ENCODE measurements at places on chromosomes 3 and 15. TPM values are rescaled to one million over a fixed set of nuclear protein-coding genes. Genes with fewer than 3 reads are reported as not detected.

DNA sequence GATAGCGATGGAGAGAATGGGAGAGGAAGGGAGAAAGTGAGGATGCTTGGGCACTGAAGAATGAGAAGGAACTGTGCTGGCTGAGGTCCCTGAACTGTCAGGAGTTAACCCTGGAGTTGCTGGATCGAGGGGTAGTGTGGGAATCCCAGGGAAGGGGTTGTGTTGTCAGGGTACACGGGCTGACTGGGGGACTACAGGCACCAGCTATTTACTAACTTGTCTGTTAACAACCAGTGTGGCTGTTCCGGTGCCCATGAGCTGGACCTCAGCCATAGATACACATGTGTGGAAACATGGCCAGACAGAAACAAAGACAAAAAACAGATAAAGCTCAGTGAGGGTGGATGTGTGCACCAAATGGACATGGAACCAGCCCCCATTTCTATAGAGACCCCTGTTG is 55.1 kb downstream of the GASK1A start:
- no peak overlapping the region for H3K4me3 ChIP-seq
- H3K4me1 ChIP-seq, result peaks cover 17% of the 10 kb centered on the region
- H3K27me3 ChIP-seq, result no peaks in the 10 kb centered on the region

DNA sequence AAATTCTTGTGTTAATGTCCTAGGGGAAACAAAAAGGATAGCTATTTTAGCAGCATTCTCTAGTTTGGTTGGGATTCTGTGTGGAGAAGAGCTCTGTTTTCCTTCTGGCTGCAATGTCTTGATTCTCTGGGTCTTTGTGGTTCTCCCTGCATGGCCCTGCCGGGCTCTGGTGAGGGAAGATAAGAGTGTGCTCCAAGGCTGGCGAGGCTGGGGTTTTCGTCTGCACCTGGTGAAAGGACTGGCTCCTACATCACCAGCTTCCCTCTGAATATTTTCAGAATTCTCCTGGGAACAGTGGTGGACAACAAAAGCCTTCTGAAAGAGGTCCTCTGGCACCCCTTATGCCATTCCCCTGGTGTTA is 38.1 kb upstream of the SFMBT1 start:
- H3K27me3 ChIP-seq, result no peaks in the 10 kb centered on the region
- H3K36me3 ChIP-seq, result no peaks in the 10 kb centered on the region
- no peak overlapping the region for H3K4me3 ChIP-seq
- H3K27ac ChIP-seq, result no peak overlapping the region

DNA sequence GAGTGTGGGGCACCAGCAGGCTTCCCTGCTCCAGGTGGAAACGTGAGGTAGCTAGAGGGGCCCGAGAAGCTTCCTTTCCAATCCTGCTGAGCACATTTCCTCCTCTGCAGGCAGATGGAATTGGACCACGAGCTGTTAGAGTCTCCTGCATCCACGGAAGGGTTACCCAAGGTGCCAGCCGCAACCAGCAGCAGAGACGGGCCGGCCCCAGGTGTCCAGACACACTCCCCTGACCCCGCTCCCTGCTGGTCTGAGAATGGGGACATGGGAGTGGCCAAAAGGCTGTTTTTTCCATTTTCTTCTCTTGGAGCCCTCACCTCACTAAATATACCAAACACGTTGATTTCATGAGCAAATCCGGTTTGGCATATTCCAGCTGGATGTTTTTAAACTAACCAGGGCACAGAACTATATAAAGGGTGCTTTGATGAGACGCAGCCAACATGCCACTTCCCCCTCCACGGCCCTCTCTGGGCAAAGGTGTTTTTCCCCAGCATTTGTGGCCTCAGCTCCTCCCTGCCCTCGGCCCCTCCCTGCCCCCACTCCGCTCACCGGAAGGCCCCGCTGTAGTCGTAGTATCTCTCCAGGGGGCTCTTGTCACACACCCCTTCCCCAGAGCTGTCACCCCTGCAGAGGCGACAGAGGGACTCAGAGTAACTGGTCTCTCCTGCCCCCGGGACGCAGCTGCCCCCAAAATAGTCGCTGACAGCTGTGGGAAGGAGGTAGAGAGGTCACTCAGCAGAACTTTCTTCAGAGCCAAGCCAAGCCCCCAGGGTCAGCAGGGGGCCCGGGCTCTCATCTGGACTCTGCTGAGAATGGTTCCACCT is 7.0 kb downstream of the MELTF start:
- H3K27ac ChIP-seq, result no peak overlapping the region
- no peaks in the 10 kb centered on the region for H3K36me3 ChIP-seq
- H3K4me3 ChIP-seq, result no peak overlapping the region

Gene FGF12
- not detected for total RNA-seq

Gene CATSPER2
- 12.8 TPM for total RNA-seq

- no peak overlapping the region for H3K27ac ChIP-seq
- H3K4me3 ChIP-seq, result no peak overlapping the region
- no peaks in the 10 kb centered on the region for H3K27me3 ChIP-seq
Measured at GRCh38 chr3:134013280-134013679, 16.4 kb downstream of the SLCO2A1 start.

- H3K27ac ChIP-seq, result no peak overlapping the region
- peaks cover 18% of the 10 kb centered on the region for H3K4me1 ChIP-seq
- no peaks in the 10 kb centered on the region for H3K27me3 ChIP-seq
- DNase-seq, result peak; percentile 14
- no peaks in the 10 kb centered on the region for H3K36me3 ChIP-seq
- H3K4me3 ChIP-seq, result no peak overlapping the region
Measured at GRCh38 chr15:90306560-90306959, 41.1 kb downstream of the NGRN start.

- no peak overlapping the region for H3K4me3 ChIP-seq
- no peak for DNase-seq
- H3K27me3 ChIP-seq, result no peaks in the 10 kb centered on the region
- no peaks in the 10 kb centered on the region for H3K4me1 ChIP-seq
Measured at GRCh38 chr15:44340410-44340809, 51.9 kb downstream of the GOLM2 start.

GRCh38 chr3:64321747-64322146 is 96.5 kb upstream of the PRICKLE2 start:
- no peaks in the 10 kb centered on the region for H3K4me1 ChIP-seq
- H3K27ac ChIP-seq, result no peak overlapping the region
- DNase-seq, result no peak

DNA sequence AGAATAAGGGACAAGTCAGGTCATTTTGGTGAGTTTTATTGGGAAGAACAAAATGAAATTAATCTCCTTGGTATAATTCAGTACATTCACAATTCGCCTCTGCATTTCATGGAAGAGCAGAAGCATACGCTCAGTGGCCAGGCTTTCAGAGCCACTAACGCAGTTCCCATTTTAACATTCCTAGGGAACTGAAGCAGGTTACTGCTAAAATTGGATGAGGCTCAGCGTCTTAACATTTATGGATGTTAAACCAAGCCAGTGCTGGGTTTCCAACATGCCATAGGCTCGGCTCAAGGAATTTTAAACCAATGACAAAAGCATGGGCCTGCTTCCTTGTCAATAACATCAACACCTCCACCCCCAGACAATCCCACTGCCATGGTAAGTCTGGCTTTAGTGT is 172.7 kb upstream of the PRICKLE2 start:
- no peaks in the 10 kb centered on the region for H3K4me1 ChIP-seq
- H3K27me3 ChIP-seq, result no peaks in the 10 kb centered on the region
- DNase-seq, result no peak
- no peak overlapping the region for H3K27ac ChIP-seq
- no peaks in the 10 kb centered on the region for H3K36me3 ChIP-seq

- H3K27ac ChIP-seq, result no peak overlapping the region
- no peaks in the 10 kb centered on the region for H3K27me3 ChIP-seq
- peaks cover 41% of the 10 kb centered on the region for H3K4me1 ChIP-seq
- no peaks in the 10 kb centered on the region for H3K36me3 ChIP-seq
Measured at GRCh38 chr3:194308601-194309449, 42.3 kb downstream of the CPN2 start.

DNA sequence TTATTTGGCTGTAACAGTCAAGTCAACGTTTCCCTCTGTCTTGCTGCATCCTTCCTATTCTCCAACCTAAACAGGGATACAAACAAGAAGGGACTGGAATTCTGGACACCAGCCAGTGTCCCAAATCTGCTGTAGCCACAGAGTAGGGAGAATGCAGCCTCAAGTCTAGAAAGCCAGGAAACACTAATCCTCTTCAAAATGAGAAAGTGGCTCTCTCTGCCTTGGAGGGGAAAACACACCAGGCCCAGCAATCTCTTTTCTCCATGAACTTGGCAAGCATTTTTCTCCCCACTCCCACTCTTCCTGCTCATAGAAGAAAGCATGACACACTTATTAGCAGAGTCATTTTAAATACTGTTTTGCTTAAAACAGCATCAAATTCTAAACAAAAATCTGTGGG is 781.7 kb downstream of the SQOR start:
- H3K27ac ChIP-seq, result no peak overlapping the region
- H3K4me1 ChIP-seq, result no peaks in the 10 kb centered on the region
- no peak overlapping the region for H3K4me3 ChIP-seq
- H3K36me3 ChIP-seq, result no peaks in the 10 kb centered on the region
- no peaks in the 10 kb centered on the region for H3K27me3 ChIP-seq

Gene NR2E3
- not detected for total RNA-seq

- no peak overlapping the region for H3K27ac ChIP-seq
- peaks cover 12% of the 10 kb centered on the region for H3K4me1 ChIP-seq
Measured at GRCh38 chr15:42038401-42038800, 17.6 kb upstream of the PLA2G4E start.

- no peaks in the 10 kb centered on the region for H3K27me3 ChIP-seq
- H3K36me3 ChIP-seq, result no peaks in the 10 kb centered on the region
- H3K4me3 ChIP-seq, result peak overlapping the region; percentile 58
- peak overlapping the region; percentile 55 for H3K27ac ChIP-seq
- no peak for DNase-seq
Measured at GRCh38 chr3:142724682-142725356, 985 bp downstream of the TRPC1 start.

Gene CCDC9B
- 5.1 TPM for total RNA-seq

DNA sequence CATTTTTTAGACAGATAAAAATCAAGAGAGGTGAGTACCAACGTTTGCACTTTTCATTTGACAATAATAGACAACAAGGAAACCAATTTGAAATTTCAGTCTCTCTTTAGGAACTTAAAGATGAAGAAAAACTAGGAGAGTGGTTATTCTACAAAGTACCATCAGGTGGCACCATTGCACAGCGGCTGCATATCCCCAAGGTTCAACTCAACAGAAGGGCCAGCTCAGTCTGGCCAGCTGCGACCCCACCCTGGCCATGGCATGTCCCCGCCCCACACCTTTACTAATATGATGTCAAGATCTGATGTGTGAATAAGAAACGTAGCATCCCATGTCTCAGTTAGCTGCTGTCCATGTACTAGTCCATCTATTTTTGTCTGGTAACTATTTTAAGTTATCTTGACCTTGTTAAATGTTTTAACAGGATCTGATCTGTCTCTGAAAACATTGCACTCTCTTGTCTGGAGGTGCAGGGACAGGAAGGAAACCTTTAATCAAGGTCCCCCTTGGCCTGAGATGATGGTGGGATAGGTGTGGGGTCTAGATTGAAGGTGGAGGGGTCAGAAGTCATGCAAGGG is 35.5 kb upstream of the CGNL1 start:
- H3K4me1 ChIP-seq, result no peaks in the 10 kb centered on the region
- DNase-seq, result peak; percentile 8
- H3K27ac ChIP-seq, result no peak overlapping the region
- no peaks in the 10 kb centered on the region for H3K36me3 ChIP-seq

Gene KATNBL1
- 34.7 TPM for total RNA-seq

Gene HHATL
- total RNA-seq, result not detected

Gene ADAMTS17
- 4.7 TPM for total RNA-seq

- DNase-seq, result no peak
- H3K36me3 ChIP-seq, result peaks cover 11% of the 10 kb centered on the region
- no peak overlapping the region for H3K27ac ChIP-seq
- H3K27me3 ChIP-seq, result no peaks in the 10 kb centered on the region
- H3K4me3 ChIP-seq, result no peak overlapping the region
Measured at GRCh38 chr15:49215768-49216739, 46.0 kb downstream of the GALK2 start.

GRCh38 chr15:57322602-57323250 is 53.6 kb upstream of the CGNL1 start:
- no peak for DNase-seq
- no peaks in the 10 kb centered on the region for H3K36me3 ChIP-seq
- no peak overlapping the region for H3K4me3 ChIP-seq
- H3K27ac ChIP-seq, result no peak overlapping the region
- H3K27me3 ChIP-seq, result no peaks in the 10 kb centered on the region

DNA sequence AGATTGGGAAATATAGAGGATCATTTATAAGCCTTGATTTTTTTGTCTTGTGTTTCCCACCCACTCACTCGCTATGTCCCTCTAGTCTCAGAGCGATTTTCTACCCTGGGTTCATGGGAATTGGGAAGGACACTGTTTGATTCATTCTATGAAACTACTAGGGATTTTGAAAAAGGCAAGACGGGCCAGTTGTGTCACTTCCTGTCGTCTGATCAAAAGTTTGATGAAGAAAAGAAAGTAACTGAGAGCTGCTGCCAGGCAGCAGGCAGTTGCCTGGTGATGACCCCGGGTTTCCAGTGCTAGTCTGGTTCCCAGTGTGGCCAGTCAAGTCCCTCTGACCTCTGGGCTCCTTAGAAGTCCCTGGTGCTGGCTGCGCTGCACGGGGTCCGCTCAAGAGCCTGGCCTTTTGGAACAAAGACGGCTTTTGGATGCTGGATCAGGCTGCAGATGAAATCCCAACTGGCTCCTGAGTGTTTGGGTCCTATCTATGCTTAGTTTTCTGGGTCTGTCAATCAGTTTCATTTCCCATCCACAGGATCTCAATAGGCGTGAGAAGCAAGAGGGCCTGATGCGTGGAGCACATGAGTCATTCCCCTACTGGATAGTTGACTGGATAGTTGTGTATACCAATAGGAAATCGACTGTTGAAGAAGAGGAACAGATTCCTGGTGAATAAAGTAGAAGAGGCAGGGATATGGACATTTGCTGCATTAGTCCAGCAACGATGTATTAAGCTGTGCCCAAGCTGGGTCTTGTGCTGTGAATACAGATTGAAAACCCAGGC is 89.7 kb downstream of the EEFSEC start:
- H3K27me3 ChIP-seq, result no peaks in the 10 kb centered on the region
- DNase-seq, result no peak
- H3K4me3 ChIP-seq, result no peak overlapping the region
- peaks cover 11% of the 10 kb centered on the region for H3K4me1 ChIP-seq

GRCh38 chr15:48400086-48400485 is 68.9 kb downstream of the DUT start:
- H3K4me3 ChIP-seq, result no peak overlapping the region
- H3K27me3 ChIP-seq, result no peaks in the 10 kb centered on the region
- no peaks in the 10 kb centered on the region for H3K36me3 ChIP-seq
- no peak overlapping the region for H3K27ac ChIP-seq
- no peak for DNase-seq
- no peaks in the 10 kb centered on the region for H3K4me1 ChIP-seq

DNA sequence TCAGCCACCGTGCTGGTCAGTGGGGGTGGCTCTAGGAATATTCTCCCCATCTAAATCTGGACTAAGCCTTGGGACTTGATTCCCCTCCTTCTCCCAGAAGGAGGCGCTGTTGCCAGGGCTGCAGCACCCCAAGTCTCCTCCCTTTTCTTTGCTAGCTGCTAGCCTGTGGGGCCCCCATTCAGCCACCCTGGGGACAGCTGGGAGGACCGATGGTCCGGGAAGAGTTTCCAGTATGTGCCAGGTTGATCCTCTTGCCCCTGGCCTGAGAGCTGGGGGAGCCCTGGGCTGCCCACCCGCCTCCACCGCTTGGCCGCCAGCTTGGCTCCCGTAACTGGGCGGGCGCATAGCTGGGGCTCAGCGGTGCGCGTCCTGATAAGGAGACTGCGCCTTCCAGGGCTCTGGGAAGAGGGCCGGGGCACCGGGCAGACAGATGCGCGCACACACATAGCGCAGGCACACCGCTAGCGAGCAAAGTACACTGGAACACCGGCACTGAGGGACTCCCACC is 4.2 kb downstream of the SMAD6 start:
- H3K27me3 ChIP-seq, result peaks cover 15% of the 10 kb centered on the region
- H3K4me3 ChIP-seq, result no peak overlapping the region
- H3K4me1 ChIP-seq, result peaks cover 13% of the 10 kb centered on the region
- no peak for DNase-seq
- H3K36me3 ChIP-seq, result no peaks in the 10 kb centered on the region
- H3K27ac ChIP-seq, result no peak overlapping the region
